Activated T-cell treated with anti-CD3 and anti-CD28 coated beads, Interleukin-2, amount 50 U/mL, for 48 hours (primary cell): ENCODE measurements at places on chromosomes 1 and 21.

DNA sequence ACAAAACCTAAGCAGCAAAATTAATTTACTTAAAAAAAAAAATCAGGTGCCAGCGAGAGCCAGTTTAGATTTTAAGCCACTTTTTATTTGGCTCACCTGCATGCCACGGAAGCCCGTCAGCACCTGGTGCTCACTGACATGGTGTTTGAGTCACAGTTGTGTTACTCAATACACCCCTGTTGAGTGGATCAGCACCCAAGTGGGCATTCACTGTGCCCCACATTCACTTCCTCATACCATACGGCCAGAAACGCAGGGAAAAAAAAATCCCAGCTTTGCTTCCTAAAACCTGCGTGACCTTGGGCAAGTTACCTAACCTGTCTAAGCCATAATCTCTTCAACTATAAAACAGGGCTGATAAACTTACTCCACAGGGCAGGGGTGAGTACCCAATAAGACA, 42.8 kb upstream of the SIM2 start:
- DNase-seq: no peak

DNA sequence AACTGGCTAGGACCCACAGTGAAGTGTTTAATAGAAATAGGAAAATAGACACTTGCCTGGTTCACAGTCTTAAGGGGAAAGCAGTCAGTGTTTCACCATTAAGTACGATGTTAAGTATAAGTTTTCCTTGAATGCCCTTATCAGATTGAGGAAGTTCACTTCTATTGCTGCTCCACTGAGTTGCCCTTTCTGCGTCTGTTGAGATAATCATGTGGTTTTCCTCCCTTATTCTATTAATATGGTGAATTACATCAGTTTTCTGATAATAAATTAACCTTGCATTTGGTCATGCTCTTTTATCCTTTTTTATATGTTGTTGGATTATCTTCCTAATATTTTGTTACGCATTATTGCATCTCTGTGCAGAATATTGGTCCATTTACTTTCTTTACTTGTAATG, 21.4 kb downstream of the UTS2 start:
- no peak for DNase-seq

DNA sequence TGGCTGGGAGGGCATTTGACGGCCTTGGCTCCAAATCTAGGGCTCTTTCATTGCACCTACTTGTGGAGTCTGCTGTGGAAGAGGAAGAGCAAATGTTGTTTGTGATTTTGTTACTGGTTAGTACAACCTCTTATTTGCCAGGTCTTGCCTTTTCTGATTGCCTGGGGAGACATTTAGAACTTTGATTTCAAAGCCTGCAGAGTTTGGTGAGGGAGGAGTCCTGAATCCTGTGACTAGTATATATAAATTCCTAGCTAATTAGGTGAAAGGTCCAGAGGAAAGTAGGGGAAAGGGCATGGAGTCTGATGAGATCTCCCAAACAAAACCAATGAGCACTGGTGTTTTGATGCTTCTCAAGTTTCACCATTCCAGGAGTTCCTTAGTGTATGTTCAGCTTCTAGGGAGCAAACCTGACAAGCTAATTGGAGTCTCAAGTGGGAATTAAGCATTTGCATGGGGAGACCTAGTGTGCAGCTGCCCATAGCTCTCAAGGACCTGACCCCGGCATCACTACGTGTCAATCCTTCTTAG, 5.1 kb upstream of the HMGCS2 start:
- no peak for DNase-seq

DNA sequence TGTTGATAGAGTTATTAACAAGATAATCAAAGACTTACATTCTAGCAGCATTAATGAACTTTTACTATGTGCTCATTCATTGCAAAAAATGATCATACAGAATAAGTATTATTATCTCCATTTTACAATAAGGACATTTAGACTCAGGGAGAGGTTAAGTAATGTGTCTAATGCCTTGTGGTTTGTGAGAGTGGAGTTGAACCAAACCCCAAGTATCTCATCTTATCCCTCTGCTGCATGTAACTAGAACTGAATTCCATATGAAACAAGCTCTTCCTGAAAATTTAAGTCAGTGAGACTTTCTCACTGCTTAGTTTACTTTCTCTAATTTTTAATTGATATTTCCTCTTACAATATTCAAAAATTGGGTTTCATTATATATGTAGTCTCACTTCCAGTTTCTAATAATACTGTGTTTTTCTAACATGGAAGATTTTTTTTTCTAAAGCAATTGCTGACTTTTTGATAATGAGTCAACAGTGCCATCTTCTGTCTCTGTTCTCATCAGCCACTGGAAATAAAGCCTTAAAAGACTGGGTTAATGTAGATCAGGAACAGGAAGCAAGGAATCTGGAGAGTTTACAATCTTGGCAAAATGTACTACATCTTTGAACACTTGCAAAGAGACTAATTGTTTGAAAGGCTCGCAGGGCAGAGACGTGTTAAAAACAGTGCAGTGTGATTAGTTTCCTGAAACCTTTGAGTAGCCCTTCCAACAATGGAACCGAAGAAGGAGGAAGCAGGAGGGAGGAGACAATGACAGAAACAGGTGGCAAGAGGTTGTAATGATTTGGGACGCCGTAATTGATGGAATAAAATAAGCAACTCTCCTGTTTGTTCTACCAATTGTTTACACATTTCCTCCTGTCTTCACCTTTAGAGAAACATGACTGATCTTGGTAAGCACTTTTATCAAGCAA, 567.6 kb downstream of the MRPL39 start:
- no peak for DNase-seq

DNA sequence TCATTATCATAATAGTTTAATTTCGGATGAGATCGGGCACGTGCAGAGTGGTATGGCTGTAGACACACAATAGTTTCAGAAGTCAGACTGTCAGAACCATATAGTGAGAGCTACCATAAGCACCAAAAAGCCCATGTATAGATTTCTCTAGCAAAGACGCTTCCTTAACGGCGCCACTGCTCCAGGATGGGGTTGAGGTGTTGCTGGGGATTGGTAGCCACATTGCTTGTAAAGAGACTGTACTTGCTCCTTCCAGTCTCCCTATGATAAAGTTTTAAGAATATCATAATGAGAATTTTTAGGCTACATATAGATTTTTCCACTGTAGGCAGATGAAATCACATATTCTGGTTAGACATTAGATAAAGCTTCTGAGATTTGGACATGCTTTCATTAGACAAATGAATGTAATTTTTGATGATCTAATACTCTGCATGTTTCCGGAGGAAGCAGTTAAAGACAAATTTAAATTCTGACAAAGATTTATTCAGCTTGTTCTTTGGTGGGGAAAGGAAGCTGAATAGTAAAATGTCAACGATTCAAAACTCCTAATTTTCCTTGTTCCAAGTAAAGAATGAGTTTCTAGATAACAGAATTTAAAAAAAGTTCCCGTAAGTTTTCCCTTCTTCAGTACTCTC, 77.7 kb downstream of the MAP3K7CL start:
- no peak for DNase-seq
